ENCODE measurements at places on chromosomes 4 and X.

DNA sequence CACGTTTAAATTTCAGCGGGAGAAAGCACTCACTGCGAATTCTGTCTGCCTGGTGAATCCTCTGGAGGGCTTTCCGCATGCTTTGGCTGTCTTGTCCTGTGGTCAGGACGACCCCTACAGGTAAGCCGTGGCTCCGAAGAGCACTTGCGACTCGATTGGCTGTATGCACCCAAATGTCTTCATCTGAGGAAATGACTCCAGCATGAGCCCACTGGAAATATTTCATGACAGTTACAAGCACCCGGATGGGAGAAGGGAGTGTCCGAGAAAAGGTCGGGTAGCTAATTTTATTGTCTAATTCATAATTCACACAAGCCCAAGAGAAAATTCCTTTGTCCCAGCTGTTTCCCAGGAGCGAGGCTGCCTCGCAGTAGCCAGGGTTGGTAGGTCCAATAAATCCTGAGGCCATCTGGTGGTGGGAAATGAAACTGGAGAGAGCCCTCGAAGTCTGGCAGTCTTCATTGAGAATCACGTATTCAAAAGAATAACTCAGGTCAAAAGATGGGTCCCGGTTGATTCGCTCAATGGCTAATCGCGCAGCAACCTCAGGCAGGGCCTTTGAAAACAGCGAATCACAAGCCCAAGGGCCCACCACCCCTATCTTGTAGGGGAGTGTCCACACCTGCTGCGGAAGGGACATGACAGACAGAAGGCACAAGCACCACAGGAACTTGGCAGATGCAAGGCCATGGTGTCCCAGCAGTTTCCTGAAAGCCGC, 6.6 kb downstream of the GUCY2F start:
- no peak for DNase-seq

DNA sequence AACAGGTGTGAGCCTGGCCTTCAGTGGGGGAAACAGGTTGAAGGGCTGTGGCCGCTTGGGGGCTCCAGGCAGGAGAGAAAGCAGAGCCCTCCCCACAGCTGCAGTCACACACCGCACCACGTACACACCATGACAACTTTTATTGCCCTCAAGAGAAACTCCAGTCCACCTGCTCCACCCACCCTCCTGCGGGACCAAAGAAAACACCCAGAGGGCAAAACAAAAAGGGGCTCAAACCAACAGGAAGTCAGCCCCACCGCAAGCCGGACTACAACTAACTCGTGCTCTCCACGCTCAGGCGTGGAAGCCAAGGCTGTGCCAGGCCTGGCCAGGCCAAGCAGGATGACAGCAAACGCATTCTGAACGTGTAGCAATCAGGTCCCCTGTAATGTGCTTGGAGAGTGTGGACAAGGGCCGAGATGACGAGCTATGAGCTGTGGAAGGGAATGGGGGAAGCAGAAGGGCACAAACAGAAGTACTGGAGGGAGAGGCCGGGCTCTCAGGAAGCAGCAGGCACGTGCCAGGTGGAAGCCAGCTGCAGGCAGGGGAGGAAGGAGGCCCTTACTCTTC, 12.7 kb downstream of the SLC6A8 start:
- no peak for DNase-seq

DNA sequence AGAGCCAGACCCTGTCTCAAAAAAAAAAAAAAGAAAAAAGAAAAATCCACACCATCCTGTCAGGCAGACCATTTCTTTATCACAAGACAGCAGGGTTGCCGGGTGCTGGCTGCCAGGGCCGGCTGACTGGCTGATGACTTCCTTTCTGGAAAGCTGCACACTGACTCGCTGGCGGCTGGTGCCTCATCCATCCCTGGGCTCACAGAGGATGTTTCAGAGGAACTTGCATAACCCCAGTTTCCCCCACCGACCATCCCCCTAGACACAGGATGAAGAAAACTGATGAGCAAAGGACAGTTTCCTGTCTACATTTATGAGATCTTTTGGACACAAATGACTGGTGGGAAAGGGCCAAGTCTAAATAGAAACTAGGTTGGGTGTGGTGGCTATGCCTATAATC, 14.1 kb downstream of the HPSE start:
- no peak for DNase-seq

- no peak for DNase-seq
Measured at GRCh38 chr4:54025582-54025981, 38.8 kb downstream of the CHIC2 start.

GRCh38 chr4:3268395-3269104, 19.6 kb downstream of the MSANTD1 start:
- DNase-seq = no peak
